ENCODE measurements at places on chromosomes 13 and 19.

DNA sequence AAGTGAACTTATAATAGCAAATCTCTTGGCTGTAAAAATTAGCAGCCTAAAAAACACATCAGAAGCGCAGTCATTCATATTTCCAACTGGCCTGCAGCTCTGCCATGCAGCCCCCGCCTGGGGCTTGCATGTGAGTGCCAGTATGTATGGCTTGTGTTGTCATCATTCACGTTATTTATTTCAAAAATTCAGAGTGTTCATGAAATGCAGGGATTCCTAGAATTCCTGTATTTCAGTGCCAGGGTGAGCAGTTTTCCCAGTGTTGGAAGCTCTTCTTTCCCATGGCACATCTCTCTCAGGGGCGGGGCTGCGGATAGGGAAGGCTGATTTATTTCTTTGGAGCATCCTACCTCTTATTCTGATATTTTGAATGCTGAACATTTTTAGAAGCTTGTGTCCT, 234.6 kb downstream of the FGF9 start:
- no peak for DNase-seq

DNA sequence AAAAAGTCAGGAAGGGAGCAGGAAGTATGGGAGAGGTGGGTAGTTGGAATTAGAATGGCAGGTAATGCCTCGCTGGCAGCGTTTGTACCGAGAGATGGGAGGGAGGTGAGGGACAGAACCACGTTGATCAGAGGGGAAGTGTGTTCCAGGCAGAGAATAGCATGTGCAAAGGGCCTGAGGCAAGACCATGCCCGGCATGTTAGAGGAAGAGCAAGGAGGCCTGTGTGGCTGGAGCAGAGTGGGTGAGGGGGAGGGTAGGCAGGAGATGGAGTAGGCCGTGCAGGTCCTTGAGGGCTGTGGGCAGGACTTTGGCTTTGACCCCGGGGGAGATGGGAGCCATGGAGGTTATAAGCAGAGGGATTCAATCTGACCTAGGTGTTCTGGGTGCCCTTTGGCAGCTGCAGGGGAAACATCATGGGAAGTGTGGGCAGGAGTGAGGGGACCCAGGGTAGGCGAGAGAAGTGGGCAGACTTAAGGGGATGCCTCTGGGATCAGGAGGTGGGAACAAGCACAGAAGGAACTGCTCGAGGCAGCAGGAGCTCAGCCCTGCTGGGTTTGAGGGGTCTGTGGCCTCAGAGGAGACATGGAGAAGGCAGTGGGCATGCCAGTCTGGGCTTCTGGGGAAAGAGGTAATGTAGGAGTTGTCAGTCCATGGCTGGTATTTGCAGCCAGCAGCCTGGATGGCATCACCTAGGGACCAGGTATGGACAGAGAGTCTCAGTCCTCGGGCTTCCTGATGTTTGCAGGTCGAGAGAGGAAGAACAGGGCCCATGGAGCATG, 48.8 kb downstream of the CD320 start:
- no peak for DNase-seq

DNA sequence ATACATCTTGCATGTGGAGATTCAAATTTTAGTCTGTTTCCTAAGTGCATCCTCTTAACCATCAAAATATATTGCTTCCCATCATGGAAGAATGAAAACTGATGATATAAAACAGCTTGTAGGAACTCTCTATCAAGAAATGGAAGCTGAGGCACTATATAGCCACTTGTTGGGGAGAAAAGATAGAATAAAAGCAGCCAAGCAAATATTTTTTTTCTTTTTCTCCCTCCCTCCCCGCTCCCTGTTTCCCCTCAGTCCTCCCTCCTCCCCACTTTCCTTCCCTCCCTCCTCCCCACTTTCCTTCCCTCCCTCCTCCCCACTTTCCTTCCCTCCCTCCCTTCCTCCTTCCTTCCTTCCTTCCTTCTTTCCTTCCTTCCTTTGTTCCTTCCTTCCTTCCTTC, 413.8 kb downstream of the GPC6 start:
- no peak for DNase-seq

GRCh38 chr19:49889038-49889686, 7.5 kb downstream of the IL4I1 start:
- DNase-seq: no peak

DNA sequence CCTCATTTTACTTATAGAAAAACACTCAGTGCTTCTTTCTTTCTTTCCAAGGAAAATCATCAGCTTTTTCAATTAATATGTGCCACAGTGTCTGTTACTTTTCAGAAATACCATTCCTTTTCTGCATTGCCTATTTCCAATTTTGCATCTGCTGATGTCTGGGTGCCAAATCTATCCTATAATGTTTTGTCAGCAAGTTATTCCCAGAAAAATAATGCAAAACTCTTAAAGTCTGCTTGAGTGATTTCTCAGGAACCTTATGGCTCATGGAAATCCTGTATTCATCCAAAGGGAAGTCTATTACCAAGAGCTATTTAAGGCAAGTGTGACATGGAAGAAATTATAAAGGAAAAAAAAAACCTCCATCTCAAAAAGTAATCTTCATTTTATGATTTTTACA, 224.4 kb downstream of the FGF14 start:
- DNase-seq: no peak

- DNase-seq: no peak
These were observed 2.6 kb upstream of the MEIS3 start for GRCh38 chr19:47421844-47422395.

DNA sequence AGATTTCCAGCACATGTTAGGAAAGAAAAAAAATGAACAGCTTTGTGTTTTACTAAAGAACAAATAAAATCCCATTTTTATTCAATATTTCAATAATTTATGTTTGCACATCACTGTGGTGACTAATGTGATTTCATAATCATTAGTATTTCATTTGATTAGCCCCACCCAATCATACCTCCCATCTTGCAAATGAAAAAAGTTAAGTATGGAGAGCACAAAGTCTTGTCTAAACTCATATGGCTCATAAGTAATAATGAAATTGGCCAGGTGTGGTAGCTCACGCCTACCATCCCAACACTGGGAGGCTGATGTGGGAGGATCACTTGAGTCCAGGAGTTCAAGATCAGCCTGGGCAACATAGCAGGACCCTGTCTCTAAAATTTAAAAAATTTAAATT, 3.8 kb downstream of the ZNF490 start:
- DNase-seq: no peak

- no peak for DNase-seq
These were observed 2.1 kb upstream of the LAIR1 start for GRCh38 chr19:54366811-54367210.

GRCh38 chr13:73938372-73939070, 195.7 kb downstream of the KLF12 start:
- no peak for DNase-seq

- DNase-seq: no peak
These were observed 8.1 kb downstream of the NKPD1 start for GRCh38 chr19:45152504-45153338.

GRCh38 chr13:95937714-95938320, 115.4 kb downstream of the UGGT2 start:
- no peak for DNase-seq

GRCh38 chr19:34402074-34402600, 2.1 kb upstream of the PDCD2L start:
- no peak for DNase-seq

DNA sequence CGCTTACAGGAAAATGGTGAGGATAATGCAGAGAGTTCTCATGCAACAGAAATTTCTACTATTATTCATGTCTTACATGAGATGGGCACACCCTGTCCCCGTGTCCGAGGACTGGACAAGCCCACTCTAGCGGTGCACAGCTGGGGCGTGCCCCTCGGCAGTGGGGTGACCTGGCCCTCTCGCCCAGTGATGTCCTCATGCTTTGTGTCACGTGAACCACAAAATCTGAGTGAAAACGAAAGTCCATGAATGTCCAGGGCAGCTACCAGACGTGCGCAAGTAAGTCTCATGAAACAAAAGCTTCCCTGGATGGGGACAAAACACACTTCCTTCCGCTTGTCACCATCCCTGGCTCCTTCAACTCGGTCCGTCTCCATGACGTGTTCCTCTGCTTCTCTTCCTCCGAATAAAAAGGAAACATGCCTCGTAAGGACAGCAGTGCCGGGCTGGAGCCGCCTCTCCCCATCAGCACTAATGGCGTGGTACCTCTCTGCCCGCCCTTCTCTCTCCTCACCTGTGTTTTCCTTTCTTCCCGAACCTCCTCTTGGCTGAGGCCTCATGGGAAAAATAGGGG, 45.6 kb downstream of the ANKRD10 start:
- no peak for DNase-seq

- no peak for DNase-seq
These were observed 699 bp downstream of the PTOV1 start for GRCh38 chr19:49851456-49852259.
